CD4-positive, alpha-beta T cell treated with Interleukin-21 for 1 hour (primary cell): ENCODE measurements at places on chromosomes 6 and 20.
A peak's percentile ranks its signal among the peaks of the same experiment; 100 is the strongest.

GRCh38 chr6:96837081-96837971 is at the start of gene GPR63:
Gene GPR63 (minus strand): TSS chr6:96837477. CDS start chr6:96799731, 37,746 bp downstream.
- peak; percentile 78 for DNase-seq

DNA sequence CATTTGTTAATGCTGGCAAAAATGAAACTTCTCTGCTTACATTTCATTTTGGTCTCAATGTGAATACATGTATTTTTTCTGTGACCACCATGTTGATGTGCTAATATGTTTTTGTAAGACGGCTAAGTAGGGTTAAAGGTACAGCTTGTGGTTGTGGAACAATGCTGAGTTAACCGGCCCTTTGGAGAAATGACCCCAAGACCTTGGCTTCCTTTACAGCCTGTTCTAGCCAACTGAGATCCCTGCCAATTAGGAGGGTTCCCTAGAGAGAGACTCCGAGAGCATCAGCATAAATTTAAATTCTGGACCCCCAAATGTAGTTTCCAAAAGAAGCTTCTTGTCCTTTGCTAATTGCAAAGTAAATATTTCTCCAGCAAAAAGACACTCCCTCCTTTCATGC is 44.4 kb downstream of the RSPO3 start:
- DNase-seq: no peak

GRCh38 chr20:56949318-56949717 is 317.1 kb downstream of the BMP7 start:
- no peak for DNase-seq

DNA sequence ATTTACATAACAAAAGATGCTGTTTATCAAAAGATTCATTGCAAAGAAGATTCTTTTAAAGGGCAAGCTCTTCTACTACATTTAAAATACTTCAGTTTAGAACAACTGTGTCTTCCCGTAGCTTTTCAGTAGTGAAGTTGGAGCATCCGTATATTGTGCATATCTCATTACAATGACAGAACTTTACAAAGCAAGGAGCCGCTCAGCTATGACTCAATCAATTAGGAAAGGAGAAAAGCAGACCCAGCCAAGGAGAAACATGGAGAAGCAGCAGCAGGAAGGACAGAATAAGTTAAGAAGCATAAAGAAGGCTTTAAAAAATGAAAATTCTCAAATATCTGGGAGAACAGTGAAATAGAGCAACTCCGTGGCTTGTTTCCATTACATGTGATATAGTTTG is 132.6 kb upstream of the SMLR1 start:
- DNase-seq: no peak

DNA sequence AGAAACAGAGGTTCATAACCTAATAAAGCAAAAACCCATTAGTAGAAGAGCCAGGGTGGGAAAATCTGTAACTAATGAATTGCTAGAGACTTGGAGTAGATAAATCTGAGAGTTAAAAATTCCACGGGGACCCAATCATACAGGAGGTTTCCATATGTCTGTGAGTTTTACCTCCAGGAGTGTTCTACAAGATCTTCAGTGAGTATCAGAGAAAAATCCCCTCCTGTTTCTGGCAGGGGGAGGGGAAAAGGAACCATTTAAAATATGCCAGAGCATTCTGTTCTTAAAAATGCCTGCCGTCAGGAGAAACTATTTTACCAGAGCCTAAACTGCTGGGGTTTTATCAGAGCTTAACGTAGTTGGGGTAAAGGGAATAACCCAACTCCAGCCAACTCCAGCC is 54.0 kb upstream of the PLN start:
- no peak for DNase-seq

GRCh38 chr6:40417031-40417430 is 170.1 kb downstream of the LRFN2 start:
- no peak for DNase-seq

GRCh38 chr20:21681922-21682318 is 23.5 kb upstream of the PAX1 start:
- DNase-seq: no peak

GRCh38 chr6:19299129-19299528 is 538.0 kb upstream of the ID4 start:
- no peak for DNase-seq

GRCh38 chr6:119444642-119445557 is 95.3 kb upstream of the MAN1A1 start:
- DNase-seq: no peak

GRCh38 chr20:59182401-59183044 is 18.9 kb downstream of the ZNF831 start:
- no peak for DNase-seq

DNA sequence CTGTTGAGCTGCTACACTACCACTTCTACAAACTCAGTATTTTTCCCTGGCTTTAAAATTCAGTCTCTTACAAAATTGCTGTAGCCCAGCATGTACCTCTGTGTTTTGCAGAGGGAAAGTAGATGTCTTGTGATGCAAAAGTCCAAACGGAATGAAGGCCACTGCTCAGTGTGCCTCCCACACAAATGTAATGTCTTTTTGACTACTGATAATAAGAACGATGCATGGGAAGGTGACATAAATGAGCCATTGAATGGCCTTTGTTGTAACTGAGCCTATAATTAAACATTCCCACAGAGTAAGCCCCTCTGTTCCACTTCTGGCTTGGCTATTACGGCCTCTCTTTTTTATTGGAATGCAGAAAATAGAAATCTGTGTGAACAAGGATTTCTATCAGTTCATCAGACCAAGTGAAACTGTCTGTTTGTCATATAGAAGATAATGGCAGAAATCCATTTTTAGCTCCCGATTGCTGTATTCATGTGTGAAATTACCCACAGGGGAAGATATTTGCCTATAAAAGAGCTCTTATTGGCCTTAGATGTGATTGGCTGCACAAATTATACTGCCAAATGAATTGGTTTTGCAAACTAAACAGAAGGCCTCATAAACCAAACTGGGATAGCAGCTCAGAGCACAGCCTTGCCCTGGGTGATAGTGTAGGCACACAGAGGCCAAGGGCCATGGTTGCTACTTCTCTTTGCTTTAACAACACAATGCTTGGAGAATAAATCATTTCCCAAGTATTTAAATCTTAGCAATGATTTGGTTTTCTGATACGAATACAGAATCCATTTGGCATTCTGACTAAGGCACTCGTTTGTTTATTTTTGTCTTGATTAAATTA is 241.5 kb upstream of the PLN start:
- DNase-seq: no peak

DNA sequence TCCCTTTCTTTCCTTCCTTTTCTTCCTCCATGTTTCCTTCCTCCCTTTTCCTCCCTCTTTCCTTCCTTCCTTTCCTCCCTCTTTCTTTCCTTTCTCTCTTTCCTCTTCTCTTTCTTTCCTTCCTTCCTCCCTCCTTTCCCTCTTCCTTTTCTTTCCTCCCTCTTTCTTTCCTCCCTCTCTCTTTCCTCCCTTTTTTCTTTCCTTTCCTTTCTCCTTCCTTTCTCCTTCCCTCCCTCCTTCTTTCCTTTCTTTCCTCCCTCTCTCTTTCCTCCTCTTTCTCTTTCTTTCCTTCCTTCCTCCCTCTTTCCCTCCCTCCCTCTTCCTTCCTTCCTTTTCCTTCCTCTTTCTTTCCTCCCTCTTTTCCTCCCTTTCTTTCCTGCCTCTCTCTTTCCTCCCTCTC is 86.3 kb upstream of the FERMT1 start:
- no peak for DNase-seq

- no peak for DNase-seq
Observed at GRCh38 chr6:75219263-75219662, 13.4 kb upstream of the COL12A1 start.

GRCh38 chr20:44247131-44247571 is at the start of gene GDAP1L1:
Gene GDAP1L1 (plus strand): TSS chr20:44247308. CDS start chr20:44247335, 27 bp downstream.
- no peak for DNase-seq

DNA sequence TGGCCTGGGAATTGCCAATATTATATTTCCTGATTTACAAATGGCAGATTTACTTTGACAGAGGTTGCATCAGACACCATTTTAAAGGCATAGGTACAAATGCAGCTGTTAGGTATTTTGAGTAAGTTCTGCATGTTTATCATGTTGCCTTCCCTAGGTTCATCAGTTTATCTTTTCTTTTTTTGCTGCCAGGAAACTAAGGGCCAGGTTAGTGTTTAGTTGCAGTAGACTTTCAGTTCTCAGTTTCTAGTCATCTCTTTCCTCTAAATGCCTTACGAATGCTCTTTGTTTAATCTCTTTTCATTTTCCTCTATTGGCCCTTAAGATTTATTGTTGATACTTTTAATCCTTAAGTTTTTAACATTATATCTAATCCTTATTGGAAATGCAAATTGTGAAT is 129.9 kb downstream of the SMAP1 start:
- DNase-seq: no peak
